ENCODE measurements at places on chromosomes 2 and 18.

DNA sequence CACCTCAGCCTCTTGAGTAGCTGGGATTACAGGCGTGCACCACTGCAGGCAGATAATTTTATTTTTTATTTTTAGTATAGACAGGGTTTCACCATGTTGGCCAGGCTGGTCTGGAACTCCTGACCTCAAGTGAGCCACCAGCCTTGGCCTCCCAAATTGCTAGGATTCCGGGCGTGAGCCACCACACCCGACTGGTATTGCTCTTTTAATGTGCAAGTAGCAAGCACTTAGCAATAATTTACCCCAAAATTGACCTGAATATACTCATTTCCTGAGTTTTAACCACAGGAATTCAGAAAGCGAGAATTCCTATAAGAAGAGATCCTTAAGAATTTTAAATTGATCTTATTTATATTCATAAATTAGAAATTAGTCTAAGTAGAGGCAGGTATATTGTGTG is 169.1 kb downstream of the CDH2 start:
- DNase-seq = no peak

- no peak for DNase-seq
Measured at GRCh38 chr2:39234754-39235153, 9.0 kb downstream of the CDKL4 start.

DNA sequence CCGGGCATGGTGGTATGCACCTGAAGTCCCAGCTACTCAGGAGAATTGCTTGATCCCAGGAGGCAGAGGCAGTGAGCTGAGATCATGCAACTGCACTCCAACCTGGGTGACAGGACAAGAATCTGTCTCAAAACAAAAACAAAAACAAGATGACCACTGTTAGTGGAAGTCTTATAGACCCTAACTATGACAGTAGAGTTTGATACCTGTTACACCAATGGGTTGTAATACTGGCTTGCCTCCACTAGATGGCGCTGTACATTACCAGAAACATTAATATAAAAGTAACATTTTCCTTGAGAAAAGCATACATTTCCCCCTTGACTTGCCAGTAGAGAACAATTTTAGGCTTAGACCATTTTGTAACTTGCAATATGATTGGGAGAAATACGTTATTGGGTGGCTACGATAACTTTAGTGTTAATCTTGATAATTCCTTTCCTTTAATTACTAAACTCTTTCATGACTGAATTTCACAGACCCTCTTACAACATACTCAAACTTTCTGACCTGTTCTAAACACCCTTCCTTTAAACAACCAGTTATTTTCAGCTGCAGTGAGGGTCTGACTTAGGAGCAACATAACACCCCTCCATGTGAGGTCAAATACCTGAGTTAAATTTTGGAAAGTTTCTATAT is 19.5 kb downstream of the SLC25A52 start:
- peak; percentile 5 for DNase-seq

GRCh38 chr2:172387361-172387760 is 40.0 kb upstream of the ITGA6 start:
- DNase-seq = no peak

GRCh38 chr2:181176540-181176939 is 196.1 kb downstream of the UBE2E3 start:
- DNase-seq = no peak

DNA sequence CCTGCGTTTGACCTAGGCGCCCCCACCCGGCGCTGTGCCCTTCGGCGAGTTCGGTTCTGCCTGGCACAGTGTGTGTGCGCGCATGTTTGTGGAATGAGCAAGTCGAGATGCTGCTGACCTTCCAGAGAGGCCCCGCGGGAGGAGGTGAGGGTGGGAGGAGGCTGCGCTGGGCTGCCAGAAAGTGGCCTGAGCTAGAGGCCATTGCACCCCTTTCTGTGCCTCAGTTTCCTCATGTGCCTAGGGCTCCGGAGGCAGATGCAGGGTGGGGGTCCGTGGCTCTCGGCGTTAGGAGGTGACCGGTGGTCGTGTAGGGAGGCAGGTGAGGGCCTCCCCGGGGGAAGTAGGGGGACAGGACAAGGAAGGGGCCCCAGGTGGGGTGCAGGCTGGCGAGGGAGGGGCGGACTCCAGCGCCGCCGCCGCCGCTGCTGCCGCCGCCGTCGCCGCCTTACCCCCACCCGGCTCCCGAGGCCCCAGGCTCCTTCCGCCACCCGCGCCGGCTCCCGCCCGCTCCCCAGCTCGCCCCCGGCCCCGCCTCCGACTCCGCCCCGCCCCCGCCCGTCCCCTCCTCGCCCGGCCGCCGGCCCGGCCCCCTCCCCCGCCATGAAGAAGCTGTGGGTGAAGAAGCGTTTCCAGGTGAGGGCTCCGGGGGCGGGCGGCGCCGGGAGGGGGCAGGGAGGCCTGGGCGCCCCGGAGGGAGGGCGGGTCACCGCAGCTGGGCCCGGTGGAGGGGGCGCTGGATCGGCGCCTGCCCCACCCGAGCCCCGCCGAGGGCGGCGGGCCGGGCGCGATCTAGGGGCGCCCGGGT is 7.0 kb downstream of the SPEG start:
- no peak for DNase-seq

- DNase-seq = no peak
Measured at GRCh38 chr18:45374236-45374635, 241.0 kb upstream of the SLC14A2 start.

DNA sequence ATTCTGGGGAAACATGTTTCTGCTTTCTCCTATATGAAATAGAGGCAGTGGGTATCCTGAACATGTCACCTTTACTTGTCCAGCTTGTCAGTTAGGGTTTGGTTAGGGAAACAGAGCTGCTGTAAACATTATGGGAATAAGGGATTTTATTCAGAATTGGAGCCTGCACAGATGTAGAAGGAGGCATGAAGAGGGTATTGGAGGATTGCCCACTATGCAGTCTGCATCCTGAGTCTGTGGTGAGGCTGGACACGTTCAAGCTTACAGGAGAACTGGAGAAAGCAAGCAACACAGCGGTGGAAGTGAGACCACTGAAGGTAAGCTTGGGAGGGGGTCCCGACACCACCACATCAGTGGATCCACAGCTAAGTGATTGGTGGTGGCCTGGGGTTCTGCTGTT is 443.0 kb upstream of the TNP1 start:
- no peak for DNase-seq

GRCh38 chr2:70919672-70920366 is 15.9 kb upstream of the ATP6V1B1 start:
- DNase-seq = peak; percentile 59

GRCh38 chr2:72126186-72127100 is 21.2 kb downstream of the CYP26B1 start:
- DNase-seq = no peak

- no peak for DNase-seq
Measured at GRCh38 chr2:188810586-188810985, 163.6 kb upstream of the COL3A1 start.

DNA sequence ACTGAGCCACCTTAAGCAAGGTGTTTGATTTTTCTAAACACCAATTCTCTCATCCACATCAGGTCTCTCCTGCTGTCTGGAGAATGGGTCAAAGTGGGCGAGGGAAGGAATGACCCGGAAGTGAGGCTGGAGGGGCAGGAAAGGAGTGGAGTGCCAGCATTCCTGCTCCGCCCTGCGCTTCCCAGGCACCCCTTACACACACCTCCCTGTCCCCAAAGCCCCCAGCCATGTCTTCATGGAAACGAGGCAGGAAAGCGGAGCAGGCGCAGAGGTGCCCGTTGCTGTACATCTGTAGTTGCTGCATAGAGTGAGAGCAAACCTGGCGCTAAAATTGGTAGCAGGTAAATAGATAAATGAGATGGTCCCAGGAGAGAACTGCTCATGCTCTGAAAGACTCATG is 27.2 kb upstream of the NT5DC4 start:
- DNase-seq = no peak

- no peak for DNase-seq
Measured at GRCh38 chr2:232447638-232448303, 8.2 kb upstream of the ALPI start.

GRCh38 chr18:3048121-3048520 is 35.2 kb upstream of the LPIN2 start:
- DNase-seq = no peak

DNA sequence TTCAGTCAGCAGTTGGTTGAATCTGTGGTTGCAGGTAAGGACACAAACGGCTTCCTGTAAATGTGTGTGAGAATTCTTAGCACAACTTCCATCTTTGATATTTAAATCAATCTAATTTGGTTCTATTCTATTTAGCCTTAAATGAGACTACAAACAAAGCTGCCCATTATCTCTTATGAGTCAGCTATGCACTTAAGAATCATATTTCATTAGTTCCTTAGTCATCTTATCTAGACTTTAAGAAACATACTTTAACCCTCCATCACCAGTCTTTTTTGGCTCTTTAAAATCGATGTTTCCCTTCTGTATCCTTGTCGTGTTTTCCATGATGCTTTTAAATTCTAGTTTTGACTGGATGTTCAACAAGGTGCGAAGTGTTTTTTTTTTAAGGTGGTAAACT is 114.4 kb upstream of the TMEM200C start:
- no peak for DNase-seq

GRCh38 chr2:240238786-240239185 is 98.3 kb upstream of the OTOS start:
- no peak for DNase-seq

GRCh38 chr2:104845552-104845931 is 8.4 kb upstream of the POU3F3 start:
- no peak for DNase-seq

DNA sequence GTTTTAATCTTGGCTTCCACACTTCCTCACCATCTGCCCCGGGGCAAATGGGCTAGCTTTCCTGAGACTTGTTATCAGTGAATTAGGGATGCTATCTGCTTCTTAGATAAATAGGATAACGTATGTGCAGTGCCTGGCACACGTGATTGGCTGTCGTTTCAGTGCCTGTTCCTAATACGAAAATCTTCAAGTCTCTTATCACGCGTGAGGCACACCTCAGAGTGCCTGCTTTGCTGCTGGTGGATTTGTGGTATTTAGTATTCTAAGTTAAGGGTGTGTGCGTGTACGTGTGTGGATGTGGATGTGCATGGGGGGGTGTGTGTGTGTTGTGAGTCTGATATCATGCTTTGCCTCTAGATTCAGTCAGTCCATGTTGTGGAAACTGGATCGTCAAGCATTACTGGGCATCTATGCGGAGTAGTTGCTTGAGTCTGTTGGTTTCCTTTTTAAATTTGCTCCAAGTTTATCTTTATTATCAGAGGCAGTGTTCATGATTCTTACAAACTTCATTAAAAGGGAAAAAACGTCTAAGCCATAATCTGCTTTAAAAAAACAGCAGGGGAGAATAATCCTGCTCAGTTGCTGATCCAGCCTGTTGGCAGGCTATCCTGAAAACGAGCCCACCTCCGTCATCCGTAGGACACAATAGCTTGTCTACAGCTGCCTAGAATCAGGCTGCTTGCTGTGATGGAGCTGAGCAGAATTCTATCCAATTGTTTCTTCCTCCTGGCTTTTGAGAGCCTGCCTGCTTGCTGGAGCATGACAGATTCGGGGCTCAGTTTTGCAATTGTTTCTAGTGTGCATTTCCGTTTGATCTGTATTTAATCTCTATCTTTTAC is 6.6 kb downstream of the SH3RF3 start:
- no peak for DNase-seq

- DNase-seq = no peak
Measured at GRCh38 chr2:6934758-6935651, 17.8 kb downstream of the RNF144A start.

DNA sequence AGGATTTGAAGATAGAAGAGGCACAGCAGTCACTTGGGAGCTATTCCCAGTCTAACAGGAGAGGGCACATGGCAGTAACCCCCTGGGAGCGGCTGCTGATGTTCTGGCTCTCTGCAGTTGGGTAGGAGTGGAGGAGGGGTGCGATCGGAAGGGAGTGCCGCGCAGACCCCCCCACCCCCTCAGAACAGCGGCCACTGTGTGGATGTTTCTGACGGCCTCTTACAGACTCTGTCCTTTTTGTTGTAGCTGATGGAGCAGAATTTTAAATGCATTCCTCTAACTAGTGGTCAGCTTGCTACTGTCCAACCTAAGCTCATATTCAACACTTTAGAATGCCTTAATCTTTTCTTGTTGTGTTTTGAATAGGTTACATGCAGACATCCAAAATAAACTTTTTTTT is 127.9 kb downstream of the AGAP1 start:
- no peak for DNase-seq

DNA sequence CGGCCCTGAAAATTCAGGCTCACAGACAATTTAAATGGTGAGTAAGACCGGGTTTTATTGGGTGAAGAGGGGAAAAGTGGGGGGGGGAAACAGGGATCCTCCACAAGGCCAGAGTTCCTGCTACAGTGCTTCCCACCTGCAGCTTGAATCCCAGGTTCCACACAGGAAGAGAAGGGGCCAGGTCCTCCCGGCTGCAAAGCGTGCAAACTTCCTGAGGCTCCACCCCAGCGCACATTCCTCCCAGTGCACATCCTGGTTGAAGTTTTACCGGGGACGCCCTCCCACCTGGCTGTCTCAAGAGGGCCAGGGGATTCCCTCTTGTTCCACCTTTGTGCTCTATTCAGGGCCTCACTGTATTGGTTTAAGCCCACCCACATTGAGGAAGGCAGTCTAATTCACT is 347.7 kb upstream of the REG3G start:
- DNase-seq = no peak

DNA sequence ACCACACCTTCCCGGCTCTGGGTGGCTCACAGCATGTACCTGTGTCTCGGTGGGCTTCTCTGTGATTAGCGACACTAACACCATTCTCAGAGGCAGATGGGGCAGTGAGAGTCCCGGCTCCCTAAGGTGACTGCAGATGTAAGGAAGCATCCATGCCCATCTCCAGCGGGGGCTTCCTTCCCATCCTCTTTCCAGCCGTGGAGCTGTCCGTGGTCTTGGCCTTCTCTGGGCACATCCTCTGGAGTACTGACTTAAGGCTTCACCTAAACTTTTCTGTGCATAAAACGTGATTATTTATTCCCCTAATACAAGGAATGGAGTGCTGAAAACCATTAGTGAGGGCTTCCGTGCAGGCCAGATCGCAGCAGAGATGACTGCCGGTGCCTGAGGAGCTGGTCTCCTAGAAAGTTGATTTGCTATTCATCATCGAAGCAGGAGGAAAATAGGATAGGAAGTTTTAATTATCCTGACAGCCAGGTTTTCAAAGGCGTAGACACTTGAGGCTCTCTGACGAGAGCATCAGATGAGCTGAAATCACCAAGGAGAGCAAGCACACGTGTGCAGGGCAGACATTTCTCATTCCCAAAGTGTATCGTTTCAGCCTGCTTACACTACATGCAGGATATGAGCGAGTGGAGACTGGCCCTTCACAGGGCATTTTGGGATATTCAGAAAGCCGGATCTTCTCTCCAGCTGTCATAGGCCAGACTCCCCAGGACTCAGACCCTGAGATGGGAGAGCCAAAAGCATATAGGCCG is 186.1 kb upstream of the SALL3 start:
- DNase-seq = no peak
